Nephron progenitor cell (in vitro differentiated cells): ENCODE measurements at places on chromosomes 13 and 19.

DNA sequence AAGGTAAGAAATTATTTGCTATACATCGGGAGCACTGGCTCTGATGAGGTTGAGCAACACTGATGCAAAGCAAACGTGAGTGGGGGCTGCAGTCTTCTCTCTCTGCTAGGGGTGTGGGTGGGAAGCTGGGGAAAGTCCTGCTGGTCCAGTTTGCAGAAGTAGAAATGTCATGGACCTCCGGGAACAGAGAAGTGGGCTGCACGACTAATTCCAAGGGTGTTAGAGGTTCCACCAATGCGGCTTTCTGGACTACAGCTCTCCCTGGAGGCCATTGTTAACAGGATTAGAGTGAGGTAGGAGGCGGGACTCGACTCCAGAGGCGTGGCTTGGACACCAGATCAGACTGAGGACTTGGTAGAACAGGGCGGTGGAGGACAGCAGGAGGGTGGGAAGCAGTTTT, 5.7 kb upstream of the FBXO27 start:
- peak; percentile 47 for DNase-seq

DNA sequence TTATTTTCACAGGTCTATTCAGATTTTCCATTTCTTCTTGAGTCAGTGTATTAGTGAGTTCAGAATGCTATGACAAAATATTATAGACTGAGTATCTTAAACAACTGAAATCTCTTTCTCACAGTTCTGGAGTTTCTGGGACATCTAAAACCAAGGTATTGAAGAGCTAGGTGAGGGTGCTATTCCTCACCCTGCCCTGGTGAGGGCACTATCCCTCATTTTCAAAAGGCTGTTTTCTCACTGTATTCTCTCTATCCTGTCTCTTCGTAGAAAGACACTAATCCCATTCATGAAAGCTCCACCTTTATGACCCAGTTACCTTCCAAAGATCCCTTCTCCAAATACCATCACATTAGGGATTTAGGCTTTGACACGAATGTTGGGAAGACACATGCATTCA, 1617.1 kb downstream of the PCDH9 start:
- no peak for DNase-seq

- DNase-seq = no peak
Measured at GRCh38 chr13:55653497-55653896, 1487.2 kb upstream of the PRR20A start.

- no peak for DNase-seq
Measured at GRCh38 chr19:32928806-32929205, 43.0 kb downstream of the CEP89 start.

GRCh38 chr13:28022848-28023518, 34.5 kb upstream of the URAD start:
- DNase-seq = peak; percentile 10

GRCh38 chr19:1156305-1156801, 17.7 kb downstream of the SBNO2 start:
- no peak for DNase-seq

GRCh38 chr19:47058621-47059022, 10.2 kb upstream of the TMEM160 start:
- no peak for DNase-seq

- DNase-seq = no peak
Measured at GRCh38 chr13:96650301-96650886, 343.9 kb downstream of the OXGR1 start.

- peak; percentile 85 for DNase-seq
Measured at GRCh38 chr19:3606690-3607289, at the start of gene TBXA2R. TBXA2R (minus strand) TSS chr19:3606875; CDS start chr19:3600634, 6,241 bp downstream.

GRCh38 chr19:45074744-45075300, 1.5 kb downstream of the ZNF296 start:
- peak; percentile 19 for DNase-seq

DNA sequence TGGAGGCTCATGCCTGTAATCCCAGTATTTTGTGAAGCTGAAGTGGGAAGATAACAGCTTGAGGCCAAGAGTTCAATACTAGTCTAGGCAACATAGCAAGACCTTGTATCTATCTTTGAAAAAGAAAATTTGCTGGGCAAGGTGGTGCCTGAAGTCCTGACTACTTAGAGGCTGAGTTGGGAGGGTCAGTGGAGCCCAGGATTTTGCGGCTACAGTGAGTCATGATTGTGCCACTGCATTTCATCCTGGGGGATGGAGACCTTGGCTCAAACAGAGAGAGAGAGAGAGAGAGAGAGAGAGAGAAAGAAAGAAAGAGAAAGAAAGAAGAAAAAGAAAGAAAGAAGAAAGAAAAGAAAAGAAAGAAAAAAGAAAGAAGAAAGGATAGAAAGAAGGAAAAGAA, 1872.3 kb upstream of the PCDH20 start:
- no peak for DNase-seq

GRCh38 chr19:1008268-1009040, 8.2 kb downstream of the GRIN3B start:
- no peak for DNase-seq

DNA sequence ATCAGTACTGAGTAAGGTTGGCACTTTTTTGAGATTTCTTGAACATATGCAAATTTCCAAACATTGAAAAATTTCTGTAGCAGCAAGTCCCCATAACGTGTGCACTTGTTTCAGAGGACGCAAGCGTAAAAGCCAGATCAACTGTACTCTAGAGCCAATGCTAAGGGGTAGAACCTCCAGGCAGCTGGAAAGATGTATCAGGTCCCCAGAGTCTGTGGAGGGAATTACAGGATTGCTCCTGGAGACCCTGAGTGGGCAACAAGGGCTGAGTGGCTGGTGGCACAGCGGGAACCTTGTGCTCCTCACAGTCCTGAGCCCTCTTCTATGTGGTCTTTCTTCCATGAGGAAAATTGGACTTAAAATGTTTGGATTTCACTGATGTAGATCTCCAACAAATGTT, 53.9 kb upstream of the AMER2 start:
- no peak for DNase-seq

DNA sequence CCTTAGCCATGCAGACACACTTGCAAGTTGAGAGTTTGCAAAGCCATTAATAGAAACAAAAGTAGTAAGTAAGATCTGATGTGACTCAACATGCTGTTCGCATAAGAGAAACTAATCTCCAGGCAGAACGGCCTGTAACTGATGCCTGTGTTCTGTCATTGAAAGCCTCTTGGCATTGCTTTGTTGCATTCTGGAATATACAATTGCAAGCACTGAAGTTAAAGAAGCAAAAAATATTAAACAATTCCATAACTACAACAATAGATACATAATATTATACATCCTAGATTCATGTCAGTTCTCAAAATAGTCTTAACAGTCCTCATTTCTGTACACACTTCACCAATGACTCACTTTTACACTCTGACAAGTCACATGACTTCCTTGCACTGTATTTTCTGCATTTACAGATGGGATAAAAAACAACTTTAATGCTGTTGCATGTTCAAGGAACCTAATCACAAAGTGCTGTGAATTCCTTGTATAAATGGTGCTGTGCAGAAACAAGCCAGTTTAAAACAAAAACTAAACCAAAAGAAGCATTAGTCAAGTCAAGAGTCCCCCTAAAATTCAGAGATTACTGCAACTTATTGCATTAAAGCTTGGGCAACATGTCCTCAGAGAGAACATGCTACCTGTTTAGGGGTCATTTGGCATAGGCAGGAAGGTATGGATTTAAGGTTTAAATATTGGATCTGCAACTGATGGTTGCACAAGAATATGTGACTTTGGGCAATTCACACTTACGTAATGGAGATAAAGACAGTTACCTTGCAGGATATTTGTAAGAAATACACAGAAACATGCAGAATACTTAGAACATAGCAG, 79.5 kb upstream of the SERP2 start:
- DNase-seq = no peak

- DNase-seq = no peak
Measured at GRCh38 chr19:33686262-33686661, 64.5 kb downstream of the CHST8 start.

DNA sequence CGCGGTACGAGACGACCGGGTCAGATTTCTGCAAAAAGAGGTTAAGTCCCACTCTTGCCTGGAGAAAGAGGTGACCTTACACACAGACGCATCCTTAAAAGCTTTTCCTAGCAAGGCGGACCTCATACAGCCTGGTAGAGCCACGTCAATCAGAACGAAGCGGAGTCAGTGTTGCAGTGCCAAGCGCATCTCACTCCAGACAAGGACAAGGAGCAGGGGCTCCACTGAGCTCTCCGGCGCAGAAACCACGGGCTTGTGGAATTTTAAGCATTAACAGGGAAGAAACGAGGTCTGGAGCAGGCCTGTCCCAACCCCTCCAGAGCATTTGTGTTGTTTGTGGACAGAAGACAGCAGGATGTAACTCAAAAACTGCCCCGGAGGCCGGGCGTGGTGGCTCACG, 7.1 kb downstream of the EEF2 start:
- DNase-seq = no peak

DNA sequence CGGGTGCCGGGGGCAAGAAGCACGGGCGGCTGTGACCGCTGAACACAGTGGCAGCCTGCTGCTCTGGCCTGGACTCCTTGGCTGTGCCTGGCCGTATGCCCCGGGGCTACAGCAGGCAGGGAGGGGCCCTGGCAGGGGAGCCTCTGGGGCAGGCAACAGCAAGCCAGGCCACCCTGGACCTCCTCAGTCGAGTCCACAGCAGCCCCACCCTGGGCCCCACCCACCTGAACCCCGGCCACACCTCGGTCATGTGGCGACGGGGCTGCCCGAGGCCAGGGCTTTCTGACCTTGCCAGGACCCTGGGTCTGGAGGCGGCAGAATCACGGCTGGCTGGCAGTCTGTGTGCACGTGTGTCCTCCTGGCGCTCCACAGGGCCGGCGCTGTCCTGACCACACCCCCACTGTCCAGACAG, 8.7 kb downstream of the CILP2 start:
- DNase-seq = no peak

DNA sequence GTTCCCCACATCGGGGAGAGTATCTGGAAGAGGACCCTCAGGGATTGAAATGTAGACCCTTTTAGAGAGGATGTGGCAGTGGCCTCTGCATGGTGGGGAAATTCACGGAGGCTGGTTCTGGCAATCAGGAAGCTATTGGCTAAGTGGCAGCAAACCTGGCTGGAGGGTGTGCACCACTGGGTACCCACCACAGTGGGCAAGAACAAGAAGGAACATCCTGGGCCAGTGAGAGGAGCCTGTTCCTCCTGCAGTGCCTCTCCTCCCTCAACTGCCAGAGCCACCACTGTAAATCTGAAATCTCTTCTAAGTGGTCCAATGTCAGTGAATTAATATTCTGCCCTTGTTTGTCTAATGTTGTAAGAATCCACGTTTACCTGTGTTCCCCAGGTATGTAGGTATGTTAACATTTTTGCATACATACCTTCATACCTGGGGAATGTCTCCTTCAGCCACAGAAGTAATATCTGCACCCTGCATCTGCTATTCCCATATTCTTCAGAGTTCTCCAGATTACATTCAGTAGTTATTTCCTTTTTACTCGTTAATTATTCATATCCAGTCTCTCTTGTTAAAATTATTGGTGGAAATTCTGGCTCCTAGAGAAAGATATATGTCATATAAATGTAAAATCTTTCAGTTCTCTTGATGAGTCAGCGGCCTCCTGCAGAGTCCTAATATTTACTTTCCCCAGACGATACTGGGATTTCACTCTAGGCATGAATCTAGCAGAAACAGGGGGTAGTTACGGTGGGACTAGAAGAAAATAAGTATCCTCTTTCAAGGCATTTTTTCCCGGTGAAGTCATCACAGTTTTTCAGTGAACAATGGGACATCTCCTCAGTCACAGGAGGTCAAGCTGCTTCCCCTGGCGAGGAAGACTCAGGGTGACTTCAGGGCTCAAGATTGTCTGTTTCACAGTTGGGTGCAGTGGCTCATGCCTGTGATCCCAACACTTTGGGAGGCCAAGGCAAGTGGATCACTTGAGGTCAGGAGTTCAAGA, 148.3 kb downstream of the MYO16 start:
- peak; percentile 6 for DNase-seq

- no peak for DNase-seq
Measured at GRCh38 chr13:36445278-36445677, 13.0 kb downstream of the CCNA1 start.

DNA sequence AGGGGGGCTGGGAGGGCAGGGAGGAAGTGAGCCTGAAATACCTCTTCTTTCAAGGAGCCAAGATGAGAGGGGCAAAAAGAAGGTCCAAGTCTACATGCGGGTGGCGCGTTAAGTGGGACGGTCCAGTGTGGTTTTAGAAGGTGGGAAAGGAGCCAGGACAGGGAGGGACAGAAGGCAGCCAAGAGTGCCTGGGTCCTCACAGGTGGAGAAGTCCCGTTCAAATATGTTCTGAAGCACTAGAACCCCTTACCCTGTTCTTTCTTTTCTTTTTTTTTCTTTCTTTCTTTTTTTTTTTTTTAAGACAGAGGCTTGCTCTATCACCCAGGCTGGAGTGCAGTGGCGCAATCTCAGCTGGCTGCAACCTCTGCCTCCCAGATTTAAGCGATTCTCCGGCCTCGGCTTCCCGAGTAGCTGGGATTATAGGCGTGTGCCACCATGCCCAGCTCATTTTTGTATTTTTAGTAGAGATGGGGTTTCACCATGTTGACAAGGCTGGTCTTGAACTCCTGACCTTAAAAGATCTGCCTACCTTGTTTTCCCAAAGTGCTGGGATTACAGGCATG, 7.4 kb downstream of the CAMSAP3 start:
- no peak for DNase-seq

- DNase-seq = no peak
Measured at GRCh38 chr19:6087074-6087571, 23.2 kb downstream of the RFX2 start.

GRCh38 chr13:59024434-59024833, 1139.3 kb downstream of the DIAPH3 start:
- no peak for DNase-seq
